ENCODE measurements at places on chromosomes 6 and 20.
A peak's percentile ranks its signal among the peaks of the same experiment; 100 is the strongest.

DNA sequence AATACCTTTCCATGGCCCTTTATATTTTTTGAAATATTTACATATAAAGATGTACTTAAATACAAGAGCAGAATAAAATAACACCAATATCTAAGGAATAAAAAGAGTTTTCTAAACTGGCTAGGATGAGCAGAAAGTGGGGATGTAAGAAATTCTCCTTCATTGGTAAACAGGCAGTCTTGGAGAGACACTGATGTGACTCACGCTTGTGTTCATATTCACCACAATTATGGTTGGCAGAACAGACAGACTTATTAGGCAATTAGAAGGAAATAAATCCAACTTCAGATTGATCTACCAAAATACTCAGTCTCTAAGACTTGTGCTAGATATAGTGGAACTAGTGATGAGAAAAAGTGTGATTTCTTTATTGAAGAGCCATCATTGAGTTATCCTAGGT is 463.7 kb downstream of the CDC5L start:
- DNase-seq = no peak

GRCh38 chr6:81331526-81331925 is 421.0 kb downstream of the TENT5A start:
- no peak for DNase-seq

DNA sequence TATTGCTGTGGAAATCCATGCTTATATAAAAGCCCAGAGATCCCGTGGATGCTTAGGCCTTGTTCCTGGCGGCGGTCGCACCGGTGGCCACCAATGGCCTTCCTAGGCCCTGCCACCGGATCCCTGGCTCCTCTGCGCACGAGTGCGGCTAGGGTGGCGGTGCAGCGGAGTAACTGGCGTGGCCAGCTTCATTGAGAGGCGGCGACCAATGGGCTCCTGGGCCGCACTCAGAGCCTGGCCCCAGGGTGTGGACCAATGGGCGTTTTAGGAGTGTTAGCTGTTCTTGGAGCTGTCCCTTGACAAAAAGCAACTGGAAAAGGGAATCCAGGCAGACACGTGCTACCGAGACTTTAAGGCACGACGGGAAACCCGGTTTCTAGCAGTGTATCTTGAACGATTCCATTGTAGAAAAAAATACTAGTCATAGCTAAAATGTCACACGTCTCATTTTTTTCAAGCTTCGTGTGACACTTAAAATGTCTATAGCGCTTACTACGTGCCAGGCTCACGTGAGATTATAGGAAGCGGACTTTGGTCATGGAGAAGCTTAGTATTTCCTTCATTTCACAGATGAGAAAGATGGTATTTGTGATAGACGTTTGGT is 1.7 kb downstream of the AMD1 start:
- DNase-seq = peak; percentile 71

- DNase-seq = no peak
Measured at GRCh38 chr6:133407320-133408100, 166.4 kb downstream of the EYA4 start.

DNA sequence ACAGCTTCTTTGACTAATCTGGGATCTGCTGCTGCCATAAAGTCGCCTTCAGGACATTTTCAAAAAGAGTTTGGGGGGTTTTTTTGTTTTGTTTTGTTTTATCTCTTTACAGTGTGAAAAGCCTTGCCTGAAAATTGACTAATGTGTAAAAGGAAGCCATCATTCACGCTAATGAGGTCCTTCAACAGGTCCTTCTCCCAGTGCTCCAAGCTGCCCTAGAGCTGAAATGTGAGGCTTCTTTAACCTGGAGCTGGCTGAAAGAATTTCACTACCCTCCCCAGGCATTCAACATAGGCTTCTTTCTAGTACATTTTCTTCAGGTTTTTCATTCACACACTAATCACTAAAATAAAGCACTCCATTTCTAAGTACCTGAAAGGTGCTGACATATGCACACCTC is 145.1 kb upstream of the PRDM1 start:
- no peak for DNase-seq

DNA sequence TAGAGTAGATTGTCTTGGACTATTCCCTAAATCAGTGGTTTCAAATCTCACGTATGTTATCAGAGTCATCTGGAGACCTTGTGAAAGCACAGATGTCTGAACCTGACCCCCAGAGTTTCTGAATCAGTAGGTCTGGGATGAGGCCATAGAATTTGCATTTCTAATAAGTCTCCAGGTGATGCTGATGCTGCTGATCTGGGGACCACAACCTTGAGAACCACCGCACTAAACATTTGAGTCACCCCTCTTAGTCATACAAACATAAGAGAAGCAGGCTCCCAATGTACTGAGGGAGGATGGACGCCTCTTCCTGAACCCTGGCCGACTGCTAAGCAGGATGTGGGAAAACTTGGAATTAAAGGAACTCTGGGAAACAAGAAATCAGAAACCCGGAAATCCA is 187.8 kb upstream of the PRDM1 start:
- DNase-seq = no peak

- no peak for DNase-seq
Measured at GRCh38 chr6:152351110-152351509, 286.1 kb downstream of the SYNE1 start.

DNA sequence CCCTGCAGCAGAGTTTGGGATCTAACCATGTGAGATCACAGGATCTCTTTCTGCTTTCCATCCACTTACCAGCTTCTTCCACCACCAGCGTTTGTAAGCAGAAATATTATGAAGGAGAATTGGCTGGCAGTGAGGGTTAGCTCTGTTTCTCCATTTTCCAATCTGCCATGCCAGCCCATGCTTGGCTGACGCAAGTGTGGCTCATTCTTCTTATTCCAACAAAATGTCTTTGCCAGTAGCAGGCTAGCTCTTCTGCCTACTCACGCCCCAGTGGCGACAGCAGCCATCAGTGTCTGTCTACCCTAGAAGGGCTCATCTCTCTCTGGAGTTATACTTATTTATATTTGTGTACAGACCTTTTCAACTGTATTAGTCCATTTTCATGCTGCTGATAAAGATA is 286.2 kb downstream of the FARS2 start:
- DNase-seq = no peak

DNA sequence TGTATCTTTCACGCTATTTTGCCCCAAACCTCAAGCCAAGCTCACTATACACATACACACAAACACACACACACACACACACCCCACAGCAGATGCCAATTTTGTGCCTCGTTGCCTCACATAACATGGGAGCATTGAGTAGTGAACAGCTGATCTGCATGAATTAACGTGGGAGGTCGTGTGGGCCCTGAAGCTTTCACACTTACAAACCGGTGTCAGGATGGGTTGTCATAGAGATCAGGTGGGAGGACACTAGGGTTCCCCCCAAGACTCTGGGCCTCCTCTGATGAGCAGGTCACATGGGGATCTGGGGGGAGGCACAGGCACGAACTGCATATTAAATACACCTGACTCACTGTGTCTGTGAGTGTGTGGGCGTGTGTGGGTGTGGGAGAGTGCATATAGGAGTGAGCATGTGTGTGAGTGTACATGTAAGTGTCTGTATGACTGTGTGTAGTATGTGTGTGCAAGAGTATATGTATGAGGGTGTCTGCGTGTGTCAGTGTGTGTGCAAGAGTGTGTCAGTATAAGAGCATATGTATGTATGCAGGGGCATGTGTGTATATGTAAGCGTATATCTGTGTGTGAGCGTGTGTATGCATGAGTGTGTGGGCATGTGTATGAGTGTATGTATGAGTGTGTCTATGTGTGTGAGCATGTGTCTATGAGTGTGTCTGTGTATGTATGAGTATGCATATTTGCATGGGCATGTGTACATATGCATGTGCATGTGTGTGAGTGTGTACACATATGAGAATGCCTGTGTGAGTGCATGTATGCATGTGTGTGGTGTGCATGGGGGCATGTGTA is 370.4 kb downstream of the PREX1 start:
- DNase-seq = no peak

- DNase-seq = no peak
Measured at GRCh38 chr6:69570106-69570505, 226.7 kb downstream of the LMBRD1 start.

GRCh38 chr20:37414224-37415035 is 68.5 kb downstream of the SRC start:
- no peak for DNase-seq

- no peak for DNase-seq
Measured at GRCh38 chr6:150391890-150392289, 23.1 kb downstream of the IYD start.

DNA sequence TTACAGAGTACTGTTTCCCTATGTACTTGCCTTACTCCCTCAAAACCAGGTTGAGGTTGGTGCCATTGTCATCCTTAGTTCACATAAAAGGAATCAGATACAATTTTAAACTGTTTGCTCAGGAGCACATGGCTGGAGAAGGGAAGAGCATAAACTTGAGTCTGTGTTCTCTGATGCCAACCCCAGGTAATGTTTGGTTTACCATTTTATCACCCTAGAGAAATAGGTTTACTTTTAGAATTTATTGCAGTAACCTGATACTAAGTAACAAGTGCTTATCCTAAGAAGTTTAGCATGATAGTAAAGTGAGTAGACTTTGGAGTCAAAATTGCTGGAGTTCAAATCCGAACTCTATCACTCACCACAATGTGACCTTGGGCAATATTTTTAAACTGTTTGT is 86.3 kb downstream of the RFPL4B start:
- DNase-seq = no peak

DNA sequence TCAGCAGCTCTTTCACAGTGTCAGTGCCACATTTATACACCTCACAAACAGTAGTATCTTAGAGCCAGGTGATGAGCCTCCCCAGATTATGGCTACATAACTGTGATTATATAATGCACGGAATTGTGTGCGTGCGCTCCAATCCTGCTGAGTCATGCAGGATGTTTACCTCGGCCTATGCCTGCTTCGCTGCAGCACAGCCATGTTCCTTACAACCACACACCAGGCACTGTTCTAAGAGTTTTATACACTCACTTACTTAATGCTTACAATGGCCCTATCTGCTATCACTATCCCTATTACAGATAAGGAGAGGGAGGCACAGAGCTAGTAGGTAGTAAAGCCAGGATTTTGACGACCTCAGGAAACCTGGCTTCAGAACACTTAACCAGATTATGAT is 7.3 kb downstream of the ZKSCAN3 start:
- no peak for DNase-seq

GRCh38 chr20:22127587-22127986 is 422.1 kb downstream of the PAX1 start:
- no peak for DNase-seq

- no peak for DNase-seq
Measured at GRCh38 chr6:170402318-170403040, 95.9 kb downstream of the FAM120B start.

DNA sequence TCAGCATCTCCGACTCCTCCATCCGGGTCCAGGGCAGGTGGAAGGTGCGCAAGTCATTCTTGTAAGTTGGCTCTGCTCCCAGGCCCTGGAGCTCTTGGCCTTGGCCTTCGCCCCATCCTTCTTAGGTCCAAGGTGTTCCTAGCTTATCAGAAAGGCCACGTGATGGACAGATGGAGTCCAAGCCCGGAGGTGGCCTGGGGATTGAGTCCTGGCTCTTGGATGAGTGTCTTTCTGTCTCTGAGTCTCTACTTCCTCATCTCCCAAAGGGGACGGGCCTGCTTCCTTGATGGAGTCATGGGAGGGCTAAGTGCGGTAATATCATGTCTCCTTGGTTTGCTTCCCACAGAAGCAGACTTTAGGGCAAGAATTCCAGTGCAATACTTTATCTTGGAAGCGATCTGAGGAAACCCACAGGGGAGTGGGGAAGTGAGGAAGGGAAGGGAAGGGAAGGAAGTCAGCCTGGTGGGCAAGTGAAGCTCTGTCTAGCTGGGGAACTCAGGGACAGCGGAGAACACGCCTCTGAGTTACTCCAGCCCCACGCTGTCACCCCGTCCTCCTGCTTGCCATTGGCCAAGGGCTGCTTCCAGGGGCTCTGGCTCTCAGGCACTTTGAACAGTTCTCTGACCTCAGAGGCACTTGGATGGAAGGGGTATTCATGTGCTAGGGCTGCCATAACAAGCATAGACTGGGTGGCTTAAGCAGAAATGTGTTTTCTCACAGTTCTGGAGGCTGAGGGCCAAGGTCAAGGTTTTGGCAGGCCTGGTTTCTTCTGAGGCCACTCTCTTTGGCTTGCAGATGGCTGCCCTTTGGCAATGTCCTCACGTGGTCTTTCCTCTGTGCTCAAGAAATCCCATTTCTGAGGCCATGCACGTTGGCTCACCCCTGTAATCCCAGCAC is 4.8 kb downstream of the LBP start:
- no peak for DNase-seq

- DNase-seq = no peak
Measured at GRCh38 chr20:46991880-46992639, 97.4 kb downstream of the EYA2 start.

GRCh38 chr20:46062151-46062550 is 27.6 kb downstream of the NCOA5 start:
- DNase-seq = no peak

DNA sequence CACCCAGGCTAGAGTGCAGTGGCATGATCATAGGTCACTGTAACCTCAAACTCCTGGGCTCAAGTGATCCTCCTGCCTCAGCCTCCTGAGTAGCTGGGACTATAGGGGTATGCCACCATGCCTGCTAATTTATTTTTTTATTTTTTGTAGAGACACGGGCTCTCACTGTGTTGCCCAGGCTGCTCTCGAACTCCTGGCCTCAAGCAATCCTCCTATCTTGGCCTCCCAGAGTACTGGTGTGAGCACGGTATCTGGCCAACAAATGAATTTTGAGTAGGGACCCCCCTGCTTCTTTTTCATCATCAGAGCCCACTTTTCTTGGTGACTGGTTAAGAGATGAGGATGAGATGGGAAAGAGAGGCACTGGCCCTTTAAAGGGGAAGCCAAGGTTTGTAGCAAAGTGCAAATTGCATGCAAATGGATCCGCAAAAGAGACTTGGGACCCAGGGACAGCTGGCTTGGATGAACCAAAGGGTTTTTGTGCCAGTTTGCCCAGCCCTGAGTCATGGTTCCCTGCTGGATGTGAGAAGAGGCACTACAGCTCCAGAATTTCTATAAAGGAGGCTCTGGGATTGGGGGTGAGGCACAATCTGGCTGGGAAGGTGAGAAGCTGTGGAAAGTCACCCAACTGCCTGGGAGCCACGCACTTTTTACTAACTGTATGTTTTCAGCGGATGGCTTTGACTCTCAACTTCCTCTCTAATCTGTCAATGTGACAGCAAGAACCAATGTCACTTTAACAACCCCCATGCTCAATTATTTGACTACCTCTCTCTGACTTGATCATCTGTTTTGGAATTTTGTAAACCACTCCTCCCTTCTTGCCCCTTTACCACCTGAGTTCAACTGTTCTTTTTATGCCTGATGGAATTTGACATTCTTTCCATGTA is 58.7 kb upstream of the RNF24 start:
- no peak for DNase-seq

- no peak for DNase-seq
Measured at GRCh38 chr6:38113825-38114576, 294.5 kb downstream of the ZFAND3 start.

GRCh38 chr6:169452117-169452868 is 198.6 kb upstream of the THBS2 start:
- DNase-seq = no peak

DNA sequence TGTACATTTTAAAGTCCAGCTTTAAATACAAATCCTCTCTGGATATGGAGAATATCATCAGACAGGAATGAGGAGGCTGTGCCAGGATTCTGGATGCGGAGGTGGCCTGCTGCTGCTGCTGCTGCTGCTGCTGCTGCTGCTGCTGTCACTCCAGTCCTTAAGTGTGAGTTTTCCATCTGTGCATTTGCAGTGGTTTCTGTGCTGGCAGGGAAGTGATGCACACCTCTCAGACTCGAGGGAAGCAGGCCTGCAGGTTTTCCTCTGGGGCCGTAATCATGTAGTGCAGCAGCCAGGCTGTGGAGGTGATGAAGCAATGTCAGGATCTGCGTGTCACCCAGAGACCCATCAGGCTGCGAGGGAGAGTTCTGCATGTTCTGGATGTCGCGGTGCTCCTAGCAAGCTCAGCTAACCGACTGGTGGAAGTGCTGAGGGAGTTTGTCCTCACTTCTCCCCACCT is 32.0 kb downstream of the CFAP61 start:
- no peak for DNase-seq
